Eye (tissue), 1 donor: ENCODE measurements at places on chromosomes 5 and 9.

DNA sequence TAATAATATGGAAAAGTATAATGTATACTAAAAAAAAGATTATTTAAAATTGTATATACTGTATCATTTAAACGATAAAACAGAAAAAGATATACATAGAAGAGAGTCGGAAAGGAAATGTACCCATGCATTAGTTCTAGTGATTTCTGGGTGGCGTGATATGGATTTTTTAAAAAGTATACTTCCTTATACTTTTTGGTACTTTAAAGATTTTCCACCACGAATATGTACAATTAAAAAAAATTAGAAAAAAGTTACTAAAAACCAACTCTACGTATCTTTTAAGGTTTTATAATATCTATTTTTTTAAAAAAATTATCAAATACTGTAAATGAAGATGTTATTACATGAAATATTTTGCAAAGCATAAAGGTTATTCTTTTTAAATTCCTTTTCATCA is 12.3 kb downstream of the PHF19 start:
- DNase-seq: no peak

GRCh38 chr5:80141147-80141671 is 106.1 kb downstream of the THBS4 start:
- DNase-seq: peak; percentile 84

DNA sequence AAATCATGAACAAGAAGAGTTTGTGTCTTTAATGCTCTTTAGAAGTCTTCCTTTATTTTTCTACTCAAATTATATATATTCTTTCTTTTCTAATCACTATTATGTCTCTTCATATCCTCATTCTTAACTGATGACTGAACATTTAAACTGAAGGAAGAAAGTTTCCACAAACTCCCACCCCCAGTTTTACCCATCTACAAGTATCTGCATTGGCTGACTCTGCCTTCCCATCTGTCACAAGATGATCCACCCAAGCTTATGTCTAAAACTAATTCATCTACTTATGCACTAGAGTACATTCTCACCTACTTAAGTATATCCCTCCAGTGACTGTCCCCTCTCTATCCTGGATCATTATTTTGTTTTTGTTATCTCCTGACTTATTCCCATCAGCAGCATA is 344.5 kb downstream of the PRR16 start:
- no peak for DNase-seq

GRCh38 chr9:89839449-89839848 is 234.6 kb downstream of the GADD45G start:
- DNase-seq: peak; percentile 56

GRCh38 chr9:77826621-77827020 is 178.5 kb upstream of the GNA14 start:
- DNase-seq: no peak

DNA sequence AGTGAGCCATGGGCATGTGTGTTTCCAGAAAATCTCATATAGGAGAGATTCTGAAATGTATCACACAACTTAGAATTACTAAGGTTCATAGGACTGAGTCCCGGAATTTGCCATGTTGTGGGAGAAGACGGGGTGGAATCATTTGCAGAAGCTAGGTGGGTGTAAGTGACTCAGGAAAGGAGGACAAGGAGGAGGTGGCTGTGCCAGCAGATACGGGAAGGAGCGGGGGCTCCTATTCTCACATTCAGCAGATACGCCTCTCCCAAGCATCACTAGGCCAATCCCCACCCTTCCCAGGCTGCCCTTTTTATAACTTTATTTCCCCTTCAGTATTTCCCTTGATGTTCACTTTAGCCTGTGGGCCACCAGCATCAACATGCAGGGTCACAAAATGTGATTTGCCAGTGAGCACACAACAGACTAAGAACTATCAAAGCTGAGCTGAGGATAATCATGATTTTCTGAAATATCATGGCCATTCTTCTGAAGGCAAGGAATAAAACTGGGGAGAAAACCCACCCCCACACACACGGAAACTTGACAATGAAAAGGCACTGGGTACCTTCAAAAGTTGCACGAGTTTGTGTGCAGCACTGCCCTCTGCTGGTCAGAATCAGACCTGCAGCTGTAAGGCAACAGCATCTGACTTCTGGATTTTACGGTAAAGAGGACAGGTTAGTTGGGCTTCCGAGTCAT is 133.2 kb downstream of the MTX3 start:
- peak; percentile 90 for DNase-seq

GRCh38 chr9:131299346-131299960 is 9.9 kb downstream of the PLPP7 start:
- no peak for DNase-seq

GRCh38 chr5:101437351-101437750 is 534.3 kb upstream of the ST8SIA4 start:
- no peak for DNase-seq

GRCh38 chr9:122904466-122904822 is 715 bp downstream of the RC3H2 start:
- DNase-seq: peak; percentile 85

- peak; percentile 92 for DNase-seq
Measured at GRCh38 chr9:110047955-110048402, 160.0 kb downstream of the C9orf152 start.
